ENCODE measurements at places on chromosomes 1 and 21.

DNA sequence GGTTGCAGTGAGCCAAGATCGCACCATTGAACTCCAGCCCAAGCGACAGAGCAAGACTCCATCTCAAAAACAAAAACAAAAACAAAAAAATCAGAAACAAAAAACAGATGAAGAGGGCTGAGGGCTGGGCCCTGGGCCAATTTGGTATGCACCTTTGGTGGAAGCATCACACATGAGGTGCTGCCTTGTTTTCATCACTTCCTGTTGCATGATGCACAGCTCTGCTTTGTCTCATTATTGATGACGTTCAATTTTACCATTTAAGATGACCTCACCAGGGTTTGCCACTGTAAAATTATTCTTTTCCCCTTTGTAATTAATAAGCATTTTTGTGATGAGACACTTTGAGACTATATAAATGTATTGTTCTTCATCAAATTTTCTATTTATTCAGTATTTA lies 9.8 kb upstream of the IFNAR2 start:
- no peak for DNase-seq

DNA sequence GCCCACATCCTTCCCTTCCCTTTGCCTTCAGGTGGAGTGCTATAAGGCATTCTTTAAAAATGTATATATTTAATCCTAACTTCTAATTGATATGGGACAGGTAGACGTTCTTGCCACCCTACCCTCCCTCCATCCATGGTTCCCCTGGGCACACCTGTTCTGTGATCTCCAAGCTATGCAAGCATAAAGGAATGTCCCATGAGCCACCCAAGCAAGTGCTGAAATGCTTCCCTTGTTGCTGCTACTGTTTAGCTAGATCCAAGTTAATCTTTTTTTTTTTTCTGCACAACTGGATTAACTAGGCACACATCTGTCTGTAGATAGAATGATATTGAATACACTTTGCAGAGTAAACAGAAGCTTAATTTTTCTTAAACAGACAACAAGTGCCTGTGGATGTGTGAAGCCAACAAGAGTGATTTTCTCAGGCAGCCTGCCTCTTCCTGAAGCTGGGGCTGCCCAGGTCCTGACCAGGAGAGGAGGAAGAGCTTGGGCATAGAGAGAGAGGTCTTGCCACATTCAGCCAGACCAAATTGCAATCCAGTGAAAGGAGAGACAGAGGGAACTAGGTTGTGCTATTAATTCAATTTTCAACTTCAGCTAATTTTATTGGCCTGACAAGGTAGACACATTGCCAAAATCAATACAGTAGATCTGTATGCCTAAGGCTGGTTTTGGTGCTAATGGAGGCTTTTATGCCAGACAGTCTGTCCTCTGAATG lies 28.2 kb upstream of the ATP1B1 start:
- no peak for DNase-seq

GRCh38 chr1:44244986-44245385 lies 31.7 kb downstream of the DMAP1 start:
- peak; percentile 39 for DNase-seq

GRCh38 chr21:29741761-29742160 lies 198.0 kb downstream of the GRIK1 start:
- DNase-seq: no peak

DNA sequence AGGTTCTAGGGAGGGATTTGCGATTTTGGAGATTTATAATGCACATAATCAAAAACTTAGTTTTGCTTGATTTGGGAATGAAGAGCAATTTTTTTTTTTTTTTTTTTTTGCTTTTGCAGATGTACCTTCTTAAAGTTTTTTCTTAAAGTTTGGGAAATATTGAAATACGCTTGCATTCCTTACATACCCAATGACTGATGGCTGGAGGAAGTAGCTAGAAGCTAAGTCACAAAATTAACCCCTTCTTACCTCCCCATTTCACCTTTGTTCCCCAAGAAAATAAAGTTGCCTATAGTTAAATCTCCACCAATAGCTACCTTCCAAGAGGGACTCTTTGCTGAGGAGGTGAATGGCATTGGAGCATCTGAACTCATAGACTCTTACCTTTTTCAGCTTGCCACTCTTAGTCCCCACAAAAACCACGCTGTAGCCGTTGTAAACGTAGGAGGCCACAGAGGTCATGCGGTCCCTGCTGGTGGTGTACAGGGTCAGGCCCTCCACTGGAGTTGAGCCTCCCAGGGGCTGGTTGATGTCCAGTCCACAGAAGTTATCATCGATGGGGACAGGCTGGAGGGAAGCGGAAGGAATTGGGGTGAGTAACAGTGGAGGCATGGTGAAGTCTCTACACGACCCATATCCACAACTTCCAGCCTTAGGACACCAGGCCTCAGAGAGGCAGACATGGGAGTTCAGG lies 34.1 kb downstream of the PLXNA2 start:
- no peak for DNase-seq

DNA sequence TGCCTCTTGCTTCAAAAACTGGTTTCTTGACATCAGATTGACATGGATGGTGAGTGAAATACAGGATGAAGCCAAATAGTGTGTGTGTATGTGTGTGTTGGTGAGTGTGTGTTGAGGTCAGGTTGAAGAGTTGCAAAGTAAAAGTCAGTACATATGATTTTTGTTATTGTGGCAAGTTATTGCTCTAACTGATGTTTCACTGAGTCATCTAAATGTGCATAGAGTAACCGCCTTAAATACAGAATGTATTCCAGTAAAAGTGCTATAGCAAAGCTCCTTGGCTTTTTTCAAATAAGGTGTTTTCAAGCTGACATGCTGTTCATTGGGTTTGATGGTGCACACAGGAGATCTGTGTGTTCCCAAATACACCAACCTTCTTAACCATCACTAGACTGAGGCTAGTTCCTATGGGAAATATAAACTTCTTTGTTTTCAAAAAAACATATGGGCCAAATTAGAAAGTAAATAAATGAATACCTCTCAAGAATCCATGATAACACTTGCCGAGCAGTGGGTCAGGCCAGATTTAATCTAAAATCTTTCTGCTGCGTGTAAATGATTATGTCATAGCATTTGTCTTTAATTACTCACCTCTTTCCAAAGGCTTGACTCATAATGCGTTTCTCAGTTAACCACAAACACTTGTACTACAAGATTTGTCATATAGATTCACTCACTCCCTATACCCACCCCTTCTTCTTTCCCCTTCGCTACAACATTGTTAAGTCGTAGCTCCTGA lies 151.1 kb downstream of the LYPLAL1 start:
- no peak for DNase-seq

GRCh38 chr1:87810166-87810565 lies 481.5 kb downstream of the LMO4 start:
- DNase-seq: no peak

GRCh38 chr1:10128101-10128765 lies 82.1 kb upstream of the KIF1B start:
- DNase-seq: no peak

DNA sequence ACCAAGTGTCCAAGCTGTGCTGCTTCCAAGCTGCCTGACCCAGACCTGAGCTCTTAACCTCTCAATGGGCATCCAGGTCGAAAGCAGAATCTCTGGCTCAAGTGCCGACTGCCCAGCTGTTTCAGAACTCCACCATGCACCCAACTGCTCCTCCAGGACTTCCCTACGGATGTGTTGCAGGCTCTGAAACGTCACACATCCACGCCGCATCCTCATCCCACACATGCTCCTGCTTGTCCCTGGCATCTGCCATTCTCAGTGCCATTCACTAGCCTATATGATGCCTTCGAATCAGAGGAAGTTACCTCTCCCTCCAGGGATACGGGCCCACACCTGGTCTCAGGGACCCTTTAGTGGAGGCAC lies 11.2 kb downstream of the PDZK1IP1 start:
- DNase-seq: no peak

DNA sequence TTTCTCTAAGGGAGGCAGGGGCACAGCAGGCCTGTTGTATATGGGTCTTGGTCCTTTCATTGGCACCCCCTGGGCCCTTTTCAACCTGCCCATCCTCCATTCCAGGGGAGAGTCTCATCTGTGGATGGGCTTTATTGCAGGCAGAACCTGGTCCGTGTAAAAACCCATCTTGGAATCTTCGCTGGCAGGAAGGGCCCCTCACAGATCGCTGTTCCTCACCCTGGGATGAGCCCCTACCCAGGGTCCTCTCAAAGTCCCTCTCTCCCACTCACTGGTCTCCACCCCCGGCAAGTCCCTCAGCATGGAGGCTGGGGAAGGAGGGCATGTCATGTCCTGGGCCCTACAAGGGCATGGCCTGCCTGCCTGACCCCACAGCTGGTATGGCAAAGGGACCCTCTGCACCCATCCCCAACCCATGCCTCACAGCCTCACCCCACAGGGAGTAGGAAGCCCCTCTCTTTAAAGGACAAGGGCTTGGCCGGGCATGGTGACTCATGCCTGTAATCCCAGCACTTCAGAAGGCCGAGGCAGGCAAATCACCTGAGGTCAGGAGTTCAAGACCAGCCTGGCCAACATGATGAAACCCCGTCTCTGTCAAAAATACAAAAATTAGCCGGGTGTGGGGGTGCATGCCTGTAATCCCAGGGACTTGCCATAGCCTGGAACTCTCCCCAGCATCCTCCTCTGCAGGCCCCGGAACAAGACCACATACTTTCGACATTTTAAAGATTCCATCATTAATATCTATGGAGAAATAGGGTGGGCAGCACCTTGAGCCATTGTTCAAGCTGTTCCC lies 13.2 kb upstream of the CDA start:
- DNase-seq: no peak

DNA sequence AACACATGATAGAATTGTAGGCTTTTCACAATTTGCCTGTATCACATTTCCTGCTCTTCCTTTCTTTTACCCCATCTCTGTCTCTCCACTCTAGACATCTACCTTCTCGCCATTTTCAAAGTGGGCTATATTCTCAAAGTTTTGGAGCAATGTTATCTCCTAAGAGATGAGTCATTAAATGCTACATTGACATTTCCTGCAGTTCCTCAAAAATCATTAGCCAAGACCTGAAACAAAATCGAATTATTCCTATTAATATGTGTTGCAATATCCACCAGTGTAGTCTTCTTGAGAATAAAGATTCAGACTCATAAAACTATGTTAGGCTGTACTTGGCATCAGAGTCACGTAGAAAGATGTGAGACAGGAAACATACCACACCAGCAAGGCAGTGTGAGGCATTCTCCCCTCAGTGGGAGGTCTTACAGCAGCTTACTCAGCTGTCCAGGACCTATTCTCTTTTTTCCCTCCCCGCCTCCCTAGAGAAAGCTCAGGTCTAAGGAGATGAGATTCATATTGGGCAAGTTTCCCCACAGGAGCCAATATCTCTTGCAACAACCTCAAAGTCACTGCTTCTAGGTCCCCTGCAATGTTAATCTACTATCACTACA lies 38.8 kb downstream of the FRRS1 start:
- no peak for DNase-seq

- DNase-seq: no peak
Observed at GRCh38 chr1:60620087-60620486, 462.3 kb upstream of the NFIA start.

DNA sequence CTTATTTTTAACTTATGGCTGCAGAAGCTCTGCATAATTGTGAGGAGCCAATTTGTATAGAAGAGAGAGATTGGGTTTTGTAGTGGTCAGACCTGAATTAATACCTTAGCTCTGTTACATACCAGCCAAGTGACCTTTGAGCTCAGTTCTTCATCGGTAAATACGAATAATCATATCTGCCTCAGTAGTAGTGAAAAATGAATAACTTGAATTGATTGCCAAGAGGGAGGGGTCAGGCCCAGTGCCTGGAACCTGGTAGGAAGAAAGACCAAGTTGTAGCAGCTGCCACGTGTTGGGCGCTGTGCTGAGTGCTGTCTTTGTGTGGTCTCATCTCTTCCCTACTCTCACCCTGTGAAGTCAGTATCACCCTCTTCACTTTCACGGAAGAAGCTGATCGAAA lies 247.5 kb downstream of the PBX1 start:
- DNase-seq: no peak

GRCh38 chr1:19202396-19202795 lies 7.7 kb downstream of the UBR4 start:
- no peak for DNase-seq

DNA sequence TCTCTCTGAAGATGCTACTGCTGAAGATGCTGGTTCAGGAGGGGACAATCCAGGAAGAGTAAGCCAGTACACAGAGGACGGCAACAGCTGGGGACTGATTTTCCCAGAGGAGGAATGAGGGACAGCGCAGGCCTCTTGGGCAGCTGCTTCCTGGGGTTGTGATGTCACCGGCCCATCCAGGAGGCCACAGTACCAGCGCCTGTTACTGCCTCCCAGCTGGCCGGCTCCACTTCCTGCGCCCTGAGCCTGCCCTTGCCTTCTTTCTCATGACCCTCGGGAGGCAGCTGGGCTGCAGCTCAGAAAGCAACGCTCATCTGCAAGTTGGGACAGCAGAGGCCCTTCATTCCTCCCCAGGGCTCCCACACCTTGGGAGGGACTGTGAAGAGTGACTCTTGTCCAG lies 21.9 kb upstream of the ID3 start:
- DNase-seq: no peak

- DNase-seq: peak; percentile 97
Observed at GRCh38 chr1:109282952-109283747, at the start of gene PSRC1. PSRC1 (minus strand) TSS chr1:109283145.

GRCh38 chr1:39105061-39105840 lies 79.1 kb downstream of the NDUFS5 start:
- DNase-seq: peak; percentile 89

DNA sequence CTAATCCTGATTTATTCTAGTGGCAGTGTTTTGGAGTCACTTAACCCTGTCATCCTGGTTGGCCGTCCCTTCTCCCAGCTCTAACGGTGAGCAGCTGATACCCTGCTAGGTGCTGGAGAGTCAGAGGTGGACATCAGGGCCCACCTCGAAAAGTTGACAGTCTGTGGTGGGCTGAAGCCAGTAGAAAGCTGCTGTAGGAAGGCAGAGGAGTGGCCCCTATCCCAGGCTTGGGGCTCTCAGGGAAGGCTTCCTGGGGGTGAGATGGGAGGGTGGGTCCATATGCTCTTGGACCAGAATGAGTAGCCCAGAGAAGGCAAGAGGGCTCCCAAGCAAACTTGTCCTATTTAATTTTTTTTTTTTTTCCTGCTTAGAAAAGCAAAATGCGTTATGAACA lies 475 bp upstream of the RPL5 start:
- DNase-seq: no peak

DNA sequence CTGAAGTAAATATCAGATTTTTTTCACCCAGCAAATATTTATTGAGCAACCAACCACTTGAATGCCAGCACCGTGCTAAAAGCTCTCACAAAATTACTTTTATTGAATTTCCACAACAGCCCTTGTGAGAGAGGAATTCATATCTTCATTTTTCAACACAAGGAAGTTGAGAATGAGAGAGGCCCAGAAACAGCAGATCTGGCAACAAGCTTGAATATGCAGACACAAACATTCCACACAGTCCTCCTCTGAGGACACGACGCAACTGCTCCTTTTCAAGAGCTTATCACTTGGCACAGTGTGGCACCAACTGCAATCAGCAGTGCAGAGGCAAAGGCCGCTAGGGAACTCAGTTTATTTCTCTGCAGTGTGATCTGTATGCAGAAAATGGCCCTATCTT lies 32.2 kb upstream of the IFNAR2 start:
- no peak for DNase-seq

Measured in Peyer's patch (tissue), 4 donors.